ENCODE measurements at places on chromosomes 1 and 21.

DNA sequence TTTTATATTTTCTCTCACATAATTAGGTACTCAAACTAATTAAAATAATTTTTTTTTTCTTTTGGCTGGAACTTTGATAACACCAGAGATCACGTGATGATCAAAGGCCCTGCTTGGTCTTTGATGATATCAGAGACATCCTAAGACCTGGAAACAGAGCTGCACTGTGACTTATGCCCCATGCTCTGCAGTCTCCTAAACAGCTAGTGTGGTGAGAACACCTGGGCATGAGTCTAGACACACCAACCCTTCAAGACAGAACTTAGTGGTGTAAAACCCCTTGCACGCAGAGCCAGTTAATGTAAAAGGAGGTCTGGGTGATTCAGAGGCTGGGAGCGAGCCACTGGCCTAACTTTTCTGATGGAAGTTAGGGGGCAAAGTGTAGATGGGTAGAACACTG is 70.3 kb downstream of the OMA1 start:
- H3K4me3 ChIP-seq, result no peak overlapping the region
- H3K36me3 ChIP-seq, result no peaks in the 10 kb centered on the region
- no peak overlapping the region for H3K27ac ChIP-seq
- no peaks in the 10 kb centered on the region for H3K27me3 ChIP-seq
- no peak for DNase-seq

DNA sequence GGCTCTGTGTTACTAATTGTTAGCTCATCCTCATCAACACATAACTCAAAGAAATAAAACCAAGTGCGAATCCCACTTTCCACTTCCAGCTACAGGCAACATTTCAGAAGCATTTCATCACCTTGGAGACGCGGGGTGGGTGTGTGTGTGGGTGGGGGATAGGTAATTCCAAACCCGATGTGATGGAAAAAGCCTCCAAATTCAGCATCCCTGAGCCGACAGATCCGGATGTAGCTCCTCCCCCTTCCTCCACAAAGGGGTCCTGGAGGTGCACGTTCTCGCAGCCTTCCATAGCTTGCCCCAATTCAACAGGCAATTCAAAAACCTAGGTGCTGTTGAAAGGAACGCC is 486 bp downstream of the HSPA13 start:
- no peaks in the 10 kb centered on the region for H3K27me3 ChIP-seq
- peaks cover 5% of the 10 kb centered on the region for H3K36me3 ChIP-seq
- peak overlapping the region; percentile 99 for H3K4me3 ChIP-seq
- H3K4me1 ChIP-seq, result peaks cover 36% of the 10 kb centered on the region
- H3K27ac ChIP-seq, result peak overlapping the region; percentile 100

DNA sequence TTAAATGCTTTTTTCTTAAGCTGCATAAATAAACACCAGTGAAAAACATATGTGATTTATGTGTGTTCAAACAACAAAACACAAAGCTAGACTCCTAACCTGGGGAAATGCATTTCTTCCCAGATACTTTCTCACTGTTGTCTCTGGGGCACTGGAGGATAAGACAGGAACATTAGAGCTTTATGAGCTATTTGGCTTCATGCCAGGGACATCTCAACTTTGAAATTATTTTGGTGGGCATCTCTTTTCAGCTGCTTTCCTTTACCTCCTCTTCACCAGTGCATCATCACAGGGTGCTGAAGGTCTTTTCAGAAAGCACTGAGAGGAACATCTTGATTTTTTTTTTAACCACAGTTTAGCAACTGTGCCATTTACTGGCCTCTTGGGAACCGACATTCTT is 212.9 kb downstream of the DNM3 start:
- no peaks in the 10 kb centered on the region for H3K4me1 ChIP-seq
- no peaks in the 10 kb centered on the region for H3K36me3 ChIP-seq
- no peak overlapping the region for H3K27ac ChIP-seq
- H3K27me3 ChIP-seq, result no peaks in the 10 kb centered on the region
- H3K4me3 ChIP-seq, result no peak overlapping the region

GRCh38 chr1:225981714-225982113 is 17.4 kb downstream of the SDE2 start:
- peaks cover 43% of the 10 kb centered on the region for H3K36me3 ChIP-seq
- no peaks in the 10 kb centered on the region for H3K27me3 ChIP-seq
- peak overlapping the region; percentile 88 for H3K27ac ChIP-seq
- no peak overlapping the region for H3K4me3 ChIP-seq

GRCh38 chr1:207393610-207394009 is 60.5 kb upstream of the CR2 start:
- no peak overlapping the region for H3K27ac ChIP-seq
- no peak for DNase-seq
- peaks cover 2% of the 10 kb centered on the region for H3K36me3 ChIP-seq
- H3K4me1 ChIP-seq, result peaks cover 26% of the 10 kb centered on the region
